Stimulated activated CD4-positive, alpha-beta T cell treated with anti-CD3 and anti-CD28 coated beads, Interleukin-4, amount 100 ng/mL, for 48 hours (primary cell): ENCODE measurements at places on chromosomes 2 and 18.

GRCh38 chr2:12335131-12335530 lies 381.6 kb upstream of the TRIB2 start:
- no peak for DNase-seq

DNA sequence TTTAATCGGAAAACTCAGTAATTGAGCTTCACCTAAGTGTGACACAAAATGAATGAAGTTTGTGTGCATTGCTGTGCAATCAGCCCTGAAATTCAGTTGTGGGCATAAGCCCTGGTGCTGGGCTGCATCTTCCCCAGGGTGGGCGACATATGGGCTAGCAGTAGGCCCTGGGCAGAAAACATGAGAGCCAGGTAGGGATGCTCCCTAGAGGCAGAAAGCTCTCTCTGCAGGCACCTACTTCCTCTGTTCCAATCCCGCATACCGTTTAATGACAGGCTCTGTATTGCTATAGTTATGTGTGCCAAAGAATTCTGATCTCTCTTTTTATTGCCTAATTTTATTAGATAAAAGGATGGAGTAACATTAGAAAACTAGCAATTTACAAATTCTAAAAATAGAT lies 456.7 kb downstream of the NRXN1 start:
- no peak for DNase-seq

DNA sequence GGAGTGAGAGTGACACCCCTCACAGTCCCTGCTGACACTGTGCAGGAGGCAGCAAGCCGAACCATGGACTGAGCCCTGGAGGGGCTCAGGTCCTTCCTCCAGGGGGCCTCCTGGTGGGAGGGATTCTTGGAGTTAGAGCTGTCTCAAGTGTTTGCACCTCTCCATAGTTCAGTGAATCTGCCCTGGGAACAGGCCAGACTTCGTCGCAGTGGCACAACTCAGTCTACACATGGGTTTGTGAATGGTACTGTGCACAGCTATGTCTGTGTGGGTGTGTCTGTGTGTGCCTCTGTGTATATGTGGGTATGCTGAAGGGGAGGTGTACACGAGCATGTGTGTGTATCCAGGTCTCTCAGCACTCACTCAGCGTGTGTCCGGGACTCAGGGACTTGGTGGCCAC lies 36.4 kb downstream of the PAX8 start:
- DNase-seq = no peak

DNA sequence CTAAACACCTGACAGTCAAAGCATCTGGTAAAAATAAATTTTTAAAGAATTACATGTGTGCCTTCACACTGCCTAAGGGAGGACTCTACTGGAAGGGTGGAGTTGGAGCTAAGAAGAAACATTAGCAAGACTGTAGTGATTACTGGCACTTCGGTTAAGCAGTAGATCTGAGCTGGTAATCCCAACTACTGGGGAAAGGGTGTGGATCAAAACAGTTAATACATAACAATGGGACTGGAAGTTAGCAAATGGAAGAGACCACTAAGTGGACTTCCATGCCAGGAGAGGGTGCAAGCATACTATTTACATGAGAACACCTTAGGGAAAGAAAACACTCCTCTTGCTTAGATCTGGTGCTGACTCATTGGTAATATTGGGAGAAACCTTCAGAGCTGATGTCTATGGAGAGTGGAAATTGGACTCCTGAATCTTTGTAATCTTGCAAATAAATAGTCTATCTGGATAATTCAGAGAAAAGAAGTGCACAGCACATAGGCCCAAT lies 519.6 kb upstream of the LINC00305 start:
- DNase-seq = no peak

GRCh38 chr2:7458066-7458465 lies 540.9 kb downstream of the RNF144A start:
- DNase-seq = no peak

GRCh38 chr18:4119127-4119648 lies 335.9 kb downstream of the DLGAP1 start:
- DNase-seq = no peak

GRCh38 chr2:23445450-23445868 lies 60.5 kb downstream of the KLHL29 start:
- DNase-seq = no peak

GRCh38 chr2:123073371-123073770 lies 951.7 kb upstream of the CNTNAP5 start:
- no peak for DNase-seq

DNA sequence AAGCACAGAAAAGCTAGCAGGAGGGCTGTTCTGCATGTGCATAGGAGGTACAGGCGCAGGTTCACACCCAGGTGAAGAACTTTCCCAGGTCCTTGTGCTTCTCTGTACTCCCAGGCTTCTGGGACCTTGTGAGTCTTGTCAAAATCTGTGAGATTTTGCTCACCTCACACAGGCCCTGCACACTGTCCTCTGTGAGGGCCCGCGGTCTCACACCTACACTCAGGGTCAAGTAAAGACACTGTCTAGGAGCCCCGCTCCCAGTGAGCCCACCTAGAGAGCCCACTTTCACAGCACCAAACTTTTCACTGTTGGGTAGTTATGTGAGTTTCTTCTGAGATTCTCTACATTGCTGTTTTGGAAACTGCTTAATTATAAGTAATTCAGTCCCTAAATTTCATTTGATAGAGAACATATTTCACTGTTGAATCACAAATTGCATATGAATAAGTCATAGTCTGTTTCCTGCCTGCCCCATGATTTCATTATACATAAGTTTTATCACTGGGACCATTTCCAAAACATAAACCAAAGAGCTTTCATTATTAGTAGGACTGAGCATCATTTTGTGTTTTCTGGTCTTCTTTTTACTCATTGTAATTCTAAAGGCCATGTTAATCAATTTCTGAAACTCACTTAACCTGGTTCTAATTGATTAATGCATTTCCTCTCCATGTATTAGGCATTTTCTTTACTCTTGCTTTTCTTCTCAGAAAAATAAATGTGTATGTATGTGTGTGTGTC lies 234.2 kb upstream of the SPOPL start:
- DNase-seq = no peak

- no peak for DNase-seq
Measured at GRCh38 chr18:23694637-23695430, 5.6 kb downstream of the LAMA3 start.

DNA sequence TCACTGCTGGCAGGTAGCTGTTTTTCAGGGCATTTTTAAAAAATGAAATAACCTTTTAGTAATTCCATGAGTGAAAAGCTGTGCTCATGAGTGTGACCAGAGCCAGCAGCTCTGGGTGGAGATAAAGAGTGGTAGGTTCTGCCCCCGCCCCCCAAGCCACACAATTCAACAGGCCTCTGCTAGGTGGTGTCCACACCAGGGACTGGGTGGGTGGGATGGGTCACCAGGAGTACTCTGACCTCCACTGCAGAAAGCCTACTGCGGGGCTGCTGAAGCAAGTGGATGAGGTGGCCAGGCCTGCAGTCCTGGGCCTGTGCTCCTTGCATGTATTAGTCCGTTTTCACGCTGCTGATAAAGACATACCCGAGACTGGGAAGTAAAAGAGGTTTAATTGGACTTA lies 15.3 kb downstream of the PARD6G start:
- DNase-seq = no peak

GRCh38 chr18:9762526-9762925 lies 54.4 kb downstream of the RAB31 start:
- DNase-seq = no peak

- DNase-seq = no peak
Measured at GRCh38 chr18:48036226-48036625, 105.8 kb upstream of the SMAD2 start.

DNA sequence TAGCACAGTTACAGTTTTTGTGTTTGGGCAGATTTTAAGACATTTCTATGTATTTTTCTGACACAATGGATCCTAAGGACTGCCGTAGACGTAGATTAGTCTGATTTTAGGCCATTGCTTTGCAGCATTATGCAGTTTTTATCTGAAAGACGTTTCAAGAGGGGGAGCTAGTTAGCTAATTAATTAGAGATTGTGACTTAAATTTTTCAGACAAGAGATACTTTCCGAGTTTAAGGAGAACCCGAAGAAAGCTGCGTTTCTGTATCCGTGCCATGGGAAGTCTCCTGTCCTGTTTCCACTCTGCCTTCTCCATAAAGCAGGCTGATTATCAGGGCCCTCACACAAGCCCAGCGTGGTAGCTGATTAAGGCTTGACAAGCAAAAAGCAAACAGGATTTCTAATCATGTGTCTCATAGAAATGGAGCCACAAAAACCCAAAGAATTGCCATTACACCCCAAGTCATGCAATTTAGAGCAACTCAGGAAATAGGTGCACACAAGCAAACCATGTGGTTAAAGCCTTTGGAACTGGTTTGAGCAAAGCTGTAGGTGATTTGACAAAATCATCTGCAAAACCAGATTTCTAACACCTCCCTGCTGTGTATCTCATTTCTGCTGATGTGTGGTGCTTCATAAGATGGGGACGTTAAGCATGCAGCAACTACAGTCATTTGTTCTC lies 808.1 kb downstream of the RNF144A start:
- no peak for DNase-seq

GRCh38 chr2:101047075-101047766 lies 45.1 kb downstream of the RPL31 start:
- no peak for DNase-seq

- no peak for DNase-seq
Measured at GRCh38 chr18:59067873-59068272, 71.8 kb upstream of the SEC11C start.

- DNase-seq = no peak
Measured at GRCh38 chr18:22088029-22088428, 81.4 kb upstream of the GATA6 start.
